CD8-positive, alpha-beta memory T cell (primary cell): ENCODE measurements at places on chromosomes 5 and 9. TPM values are rescaled to one million over a fixed set of nuclear protein-coding genes. Genes with fewer than 3 reads are reported as not detected.

DNA sequence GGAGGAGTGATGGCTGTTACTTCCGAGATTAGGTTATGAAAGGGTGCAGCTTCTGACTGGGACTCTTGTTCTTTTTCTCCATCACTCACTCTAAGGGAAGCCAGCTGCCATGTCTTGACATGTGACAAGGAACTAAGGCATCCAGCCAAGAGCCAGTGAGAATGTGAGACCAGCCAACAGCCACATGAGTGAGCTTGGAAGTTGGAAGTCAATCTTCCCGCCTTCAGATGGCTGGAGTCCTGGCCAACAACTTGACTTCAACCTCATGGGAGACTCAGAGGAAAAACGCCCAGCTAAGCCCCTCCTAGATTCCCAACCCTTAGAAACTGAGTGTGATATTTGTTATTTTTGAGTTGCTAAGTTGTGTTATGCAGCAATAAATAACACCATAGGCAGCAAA, 201.1 kb downstream of the SNX18 start:
- DNase-seq = no peak

Gene F12
- total RNA-seq = 9.2 TPM

GRCh38 chr5:60066502-60066901, 173.0 kb upstream of the PDE4D start:
- no peak for DNase-seq

Gene C9orf152
- not detected for total RNA-seq

GRCh38 chr5:134420343-134420742, 8.7 kb upstream of the CDKN2AIPNL start:
- DNase-seq = no peak

DNA sequence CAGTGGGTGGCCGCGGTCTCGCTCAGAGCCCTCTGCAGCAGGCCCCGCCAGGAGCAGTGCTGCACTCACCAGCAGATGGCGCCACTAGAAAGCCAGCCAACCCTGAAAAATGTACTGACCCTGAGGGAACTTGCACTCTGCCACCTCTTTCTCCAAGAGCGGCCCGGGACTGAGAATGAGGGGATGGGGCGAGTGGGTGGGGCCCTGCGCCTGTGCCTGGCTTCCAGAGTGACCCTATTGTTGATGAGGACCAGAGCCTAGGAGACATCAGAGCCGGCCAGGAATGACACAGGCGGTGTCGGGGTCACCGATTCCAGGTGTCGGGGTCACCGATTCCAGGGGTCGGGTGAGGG, 2.9 kb upstream of the IL17B start:
- peak; percentile 50 for DNase-seq

Gene SLC34A3
- total RNA-seq = not detected

Gene HMMR
- 43.8 TPM for total RNA-seq

- DNase-seq = no peak
Measured at GRCh38 chr9:125726456-125727132, 19.6 kb upstream of the MAPKAP1 start.

DNA sequence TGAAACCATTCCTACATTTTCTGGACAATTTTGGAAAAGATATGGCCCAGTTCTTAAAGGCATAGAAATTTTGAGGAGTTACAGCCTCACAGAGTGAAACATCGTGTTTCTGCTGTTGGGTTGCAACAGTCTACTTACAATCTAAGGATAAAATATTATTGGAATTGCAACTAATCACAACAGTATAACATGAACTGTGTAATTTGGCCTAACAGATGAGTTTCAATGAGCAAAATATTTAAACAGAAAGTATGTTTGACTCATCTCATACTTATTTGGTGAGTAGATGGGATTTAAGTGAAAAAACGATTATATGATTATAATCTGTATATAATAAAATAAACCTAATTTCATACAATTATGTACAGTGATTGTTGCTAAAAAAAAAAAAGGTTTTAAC, 1061.8 kb downstream of the CDH12 start:
- no peak for DNase-seq

Gene CARTPT
- not detected for total RNA-seq

DNA sequence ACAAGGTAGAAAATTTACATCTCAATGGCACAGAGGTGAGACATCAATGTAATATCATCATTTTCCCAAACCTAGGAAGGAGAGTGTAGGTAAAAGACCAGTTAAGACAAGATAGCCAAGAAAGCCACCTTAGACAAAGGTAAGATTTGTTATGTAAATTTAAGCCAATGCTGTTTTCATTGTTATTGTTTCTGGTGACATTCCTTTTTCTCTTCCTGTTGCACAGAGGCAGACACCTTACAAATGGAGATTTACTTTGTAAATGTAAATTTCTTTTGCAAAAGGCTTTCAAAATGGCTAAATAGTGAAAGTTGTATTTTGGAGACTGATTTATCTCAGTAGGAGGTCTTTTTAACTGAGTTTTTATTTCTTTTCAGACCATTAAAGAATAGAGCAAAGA, 159.1 kb downstream of the YIPF5 start:
- DNase-seq = no peak

Gene PCDHB2
- not detected for total RNA-seq

DNA sequence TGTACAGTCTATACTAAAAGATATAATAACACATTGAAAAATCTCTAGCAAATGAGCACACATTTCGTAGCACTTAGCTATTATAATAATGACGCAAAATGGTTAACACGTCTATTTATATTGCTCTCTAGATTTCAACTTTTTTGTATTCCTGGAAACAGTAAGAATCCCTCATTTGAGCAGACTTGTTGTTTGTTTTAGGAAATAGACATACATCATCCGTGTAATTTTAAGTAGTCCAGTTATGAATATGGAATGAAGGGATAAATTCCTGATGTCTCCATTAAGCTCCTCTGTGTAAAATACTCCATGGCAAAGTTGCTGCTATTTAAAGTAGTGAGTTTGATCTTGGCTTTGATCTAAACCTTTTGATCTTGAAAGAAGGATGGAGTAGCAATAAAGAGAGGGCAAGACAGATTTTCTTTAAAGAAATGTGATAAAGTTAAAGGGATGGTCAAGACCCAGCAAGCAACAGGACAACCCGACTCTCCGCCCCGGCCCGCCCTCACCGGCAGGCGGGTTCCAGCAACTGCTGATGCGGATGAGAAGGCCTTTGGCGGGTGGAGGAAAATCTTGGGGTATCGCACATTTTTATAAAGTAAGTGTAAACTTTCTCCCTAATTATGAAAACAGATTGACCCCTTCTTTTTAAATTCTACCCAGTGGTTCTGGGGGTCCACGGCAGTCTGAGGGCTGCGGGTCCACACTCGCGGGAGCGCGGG, 277.4 kb downstream of the AOPEP start:
- DNase-seq = peak; percentile 6

GRCh38 chr5:55866485-55866884, 15.3 kb downstream of the IL31RA start:
- DNase-seq = no peak

GRCh38 chr5:91434348-91434747, 51.2 kb upstream of the ARRDC3 start:
- no peak for DNase-seq

Gene AIF1L
- total RNA-seq = 0.48 TPM

GRCh38 chr5:137356127-137356526, 143.0 kb downstream of the SPOCK1 start:
- DNase-seq = no peak

DNA sequence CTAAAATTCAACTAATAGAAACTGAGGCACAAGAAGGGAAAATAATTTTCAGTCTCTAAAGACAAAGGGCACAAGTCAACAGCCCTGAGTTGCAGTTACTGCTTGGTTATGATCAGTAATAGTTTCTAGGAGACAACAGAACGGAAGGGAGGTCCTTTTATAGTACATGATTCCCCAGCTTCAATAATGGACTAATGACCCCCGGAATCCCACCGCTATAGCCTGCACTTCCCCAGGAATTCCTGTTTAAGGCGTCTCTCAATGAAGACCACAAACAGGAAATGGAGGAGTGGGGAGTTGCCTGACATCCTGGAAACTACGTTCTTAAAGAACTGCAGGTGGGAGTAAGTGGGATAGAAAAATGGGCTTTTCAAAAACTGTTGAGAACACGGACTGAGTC, 60.6 kb downstream of the DIAPH1 start:
- DNase-seq = no peak

DNA sequence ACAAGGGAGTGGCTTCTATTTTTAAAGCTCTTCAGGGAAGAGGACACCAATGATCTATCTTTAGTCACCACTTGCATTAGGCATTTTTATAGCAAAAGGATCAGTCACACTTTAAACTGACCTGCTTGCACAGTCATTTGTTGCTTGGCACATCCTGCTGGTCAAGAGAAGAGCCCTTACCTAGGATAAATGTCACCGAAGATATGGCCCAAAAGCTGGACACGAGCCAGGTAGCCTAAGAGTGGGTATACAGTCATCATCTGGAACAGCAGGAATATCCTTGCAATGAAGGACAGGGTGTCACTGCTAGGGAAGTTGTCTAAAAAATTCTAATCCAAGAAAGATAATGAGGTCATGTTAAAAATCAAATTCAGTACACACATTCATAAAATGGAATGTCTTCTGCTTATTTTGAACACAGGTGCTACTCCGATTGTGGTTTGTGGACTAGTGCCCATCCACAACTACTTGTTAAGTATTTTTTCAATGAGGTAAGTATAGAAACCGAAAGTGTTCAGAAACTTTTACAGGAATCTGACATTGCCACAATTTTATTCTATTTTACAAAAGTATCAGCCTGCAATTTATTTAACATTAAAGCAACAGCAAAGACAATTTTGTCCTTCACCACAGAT, 78.4 kb downstream of the SLC38A9 start:
- DNase-seq = no peak

DNA sequence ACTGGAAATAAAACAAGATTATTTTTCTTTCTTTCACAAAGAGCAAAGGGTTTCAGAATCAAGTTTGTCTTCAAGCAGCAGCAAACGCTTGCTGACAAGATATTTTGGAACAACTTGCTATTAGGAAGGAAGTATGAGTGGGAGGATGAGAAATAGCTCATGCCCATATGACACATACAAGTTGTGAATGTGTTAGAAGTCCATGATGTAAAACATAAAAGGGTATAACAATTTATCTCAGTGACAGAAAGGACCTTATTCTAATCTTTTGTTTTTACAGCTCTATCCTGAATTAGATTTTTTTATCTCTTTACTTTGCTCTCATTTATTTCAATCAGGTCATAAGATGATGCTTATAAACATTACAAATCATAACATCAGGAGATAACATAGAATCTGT, 516.6 kb upstream of the MEF2C start:
- no peak for DNase-seq

- DNase-seq = no peak
Measured at GRCh38 chr5:179872055-179872827, 13.6 kb upstream of the MRNIP start.

GRCh38 chr9:16579872-16580432, 290.5 kb downstream of the BNC2 start:
- no peak for DNase-seq

- no peak for DNase-seq
Measured at GRCh38 chr9:33133186-33133585, 34.0 kb downstream of the B4GALT1 start.

GRCh38 chr9:76529653-76530052, 70.7 kb downstream of the GCNT1 start:
- DNase-seq = no peak

DNA sequence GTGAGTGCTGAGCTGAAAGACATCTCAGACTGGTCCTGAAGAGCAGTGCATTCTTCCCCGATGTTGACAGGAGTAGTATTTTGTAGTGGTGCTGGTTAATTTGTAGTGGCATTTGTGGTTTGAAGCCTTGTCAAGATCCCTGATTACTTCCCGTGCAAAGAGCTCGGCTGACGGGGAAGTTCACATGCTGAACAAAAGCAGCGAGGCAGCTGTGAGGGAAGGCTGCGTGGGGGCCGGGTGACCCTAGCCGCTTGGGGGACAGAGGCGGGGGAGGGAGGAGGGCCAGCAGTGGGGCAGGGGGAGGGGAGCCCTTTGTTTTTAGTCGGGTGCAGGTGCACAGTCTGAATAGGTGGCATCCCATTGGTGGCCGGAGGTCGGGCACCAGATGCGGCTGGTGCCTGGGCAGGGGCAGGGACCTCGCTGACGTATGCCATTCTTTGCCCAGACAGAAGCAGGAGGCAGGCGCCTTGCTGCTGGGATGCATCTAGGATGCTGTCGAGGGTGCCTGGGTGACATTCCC, 64.7 kb downstream of the CRB2 start:
- DNase-seq = no peak

Gene ABHD17B
- total RNA-seq = 17.0 TPM

DNA sequence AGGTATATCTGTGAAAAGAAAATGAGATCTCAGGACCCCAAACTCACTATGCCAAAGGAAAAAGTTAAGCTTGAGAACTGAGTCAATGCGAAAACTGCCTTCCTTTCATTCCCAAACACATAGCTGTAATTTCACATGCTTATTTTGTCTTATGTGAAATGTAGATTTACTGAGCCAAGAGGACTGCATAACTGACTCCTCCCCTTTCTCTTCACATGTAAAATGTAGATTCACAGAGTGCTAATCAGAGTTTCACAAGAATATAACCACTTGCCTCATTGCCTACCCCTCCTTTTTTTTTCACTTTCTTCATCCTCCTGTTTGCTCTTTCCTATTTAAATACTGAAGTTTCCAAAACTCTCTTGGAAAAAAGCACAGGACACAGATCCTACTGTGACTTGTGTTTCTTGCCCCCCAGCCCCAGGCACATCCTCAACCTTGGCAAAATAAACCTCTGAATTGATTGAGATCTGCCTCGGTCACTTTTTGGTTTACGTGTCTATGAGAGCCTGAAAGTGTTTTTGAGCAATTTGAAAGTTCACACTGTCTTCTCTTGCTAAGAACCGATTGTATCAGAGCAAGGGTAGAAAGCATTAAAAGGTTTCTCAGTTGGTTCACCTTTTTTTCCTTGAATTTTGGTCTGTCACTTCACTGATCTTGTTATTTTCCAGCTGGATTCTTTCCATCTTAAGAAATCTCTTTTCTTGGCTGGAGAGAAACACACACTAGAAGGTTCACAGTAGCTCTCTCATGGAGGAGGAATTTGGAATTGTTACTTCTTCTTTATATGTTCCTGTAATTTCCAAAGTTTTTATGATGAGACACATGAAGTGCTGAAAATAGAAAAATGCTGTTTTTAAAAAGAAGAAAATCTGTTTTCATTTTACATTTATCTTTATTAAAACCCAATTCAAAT, 44.8 kb upstream of the SNAPC3 start:
- no peak for DNase-seq

DNA sequence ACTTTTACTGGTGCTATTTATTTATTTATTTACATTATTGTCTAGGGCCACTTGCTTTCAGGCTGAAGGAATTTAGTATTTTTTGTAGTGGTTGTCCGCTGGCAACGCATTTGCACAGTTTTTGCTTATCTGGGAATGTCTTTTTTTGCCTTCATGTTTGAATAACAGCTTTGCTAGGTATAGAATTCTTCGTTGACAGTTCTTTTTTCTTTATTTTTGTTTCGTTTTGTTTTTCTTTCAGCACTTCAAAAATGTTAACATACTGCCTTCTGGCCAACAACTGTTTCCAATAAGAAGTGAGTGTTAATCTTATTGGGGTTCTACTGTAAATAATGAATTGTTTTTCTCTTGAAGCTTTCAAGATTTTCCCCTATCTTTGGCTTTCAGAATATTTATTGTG, 252.7 kb upstream of the TARS1 start:
- DNase-seq = no peak

GRCh38 chr5:169248550-169248949, 52.4 kb downstream of the SLIT3 start:
- no peak for DNase-seq

GRCh38 chr9:122991370-122991830, 42.1 kb upstream of the GPR21 start:
- DNase-seq = no peak

Gene SLC25A2
- 0.31 TPM for total RNA-seq

Gene FOXD4L5
- total RNA-seq = not detected
